Stimulated activated naive CD4-positive, alpha-beta T cell (primary cell): ENCODE measurements at places on chromosomes 3 and 15.

GRCh38 chr3:62562017-62562416 is 188.7 kb upstream of the FEZF2 start:
- no peak for DNase-seq

DNA sequence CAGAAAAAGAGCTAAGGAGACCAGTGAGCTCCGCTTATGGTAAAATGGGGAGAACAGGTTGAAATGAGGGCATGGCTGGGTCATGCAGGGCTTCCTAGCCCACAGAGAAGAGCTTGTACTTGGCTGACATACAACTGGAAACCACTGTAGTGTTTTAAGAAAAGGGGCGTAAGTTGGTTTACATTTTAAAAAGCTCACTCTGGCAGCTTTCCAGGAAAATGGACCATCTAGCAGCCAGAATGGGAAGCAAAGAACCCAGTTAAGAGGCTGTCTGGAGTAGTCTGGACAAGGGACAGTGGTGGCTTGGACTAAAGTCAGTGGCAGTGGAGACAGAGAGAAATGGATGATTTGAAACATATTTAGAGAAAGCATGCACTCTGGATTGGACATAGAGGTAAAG is 1.9 kb downstream of the MORC1 start:
- DNase-seq = no peak

GRCh38 chr3:62142331-62143085 is 230.8 kb downstream of the FEZF2 start:
- no peak for DNase-seq

- peak; percentile 22 for DNase-seq
These were observed 68.6 kb downstream of the ABHD5 start for GRCh38 chr3:43759297-43759782.

DNA sequence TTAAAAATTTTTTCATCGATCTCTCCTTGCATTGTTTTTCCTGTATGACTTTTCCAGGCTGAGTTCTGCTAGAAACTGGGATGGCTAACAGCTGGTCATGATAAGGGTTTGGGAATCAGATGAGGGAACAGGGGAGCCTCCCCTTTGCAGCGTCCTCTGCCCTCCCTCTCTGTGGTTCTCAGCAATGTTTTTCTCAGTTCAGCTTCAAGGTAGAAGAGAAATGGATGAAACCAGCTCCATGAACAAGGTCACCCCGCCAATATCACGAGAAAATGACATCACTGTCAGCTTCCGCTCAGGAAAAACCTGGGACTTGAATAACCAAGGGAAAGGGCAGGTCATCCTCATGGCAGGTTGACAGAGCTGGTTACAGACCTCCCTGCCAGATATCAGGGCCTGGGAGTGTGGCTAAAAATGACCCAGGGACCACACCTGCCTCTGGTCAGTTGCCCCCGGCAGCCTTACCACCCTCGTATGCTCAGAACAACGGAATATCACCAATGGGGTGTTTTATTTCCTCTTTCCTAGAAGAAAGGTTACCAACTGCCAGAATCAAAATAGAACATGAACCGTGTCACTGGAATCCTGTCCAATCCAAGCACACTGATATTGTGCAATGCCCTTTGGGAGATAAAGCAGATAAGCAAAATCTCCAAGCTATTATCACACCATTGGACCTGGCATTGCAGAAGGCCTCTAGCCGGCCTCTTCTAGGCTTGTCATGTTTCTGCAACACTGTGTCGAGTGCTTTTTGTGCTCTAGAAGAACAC is 26.1 kb downstream of the LSM3 start:
- DNase-seq = no peak

DNA sequence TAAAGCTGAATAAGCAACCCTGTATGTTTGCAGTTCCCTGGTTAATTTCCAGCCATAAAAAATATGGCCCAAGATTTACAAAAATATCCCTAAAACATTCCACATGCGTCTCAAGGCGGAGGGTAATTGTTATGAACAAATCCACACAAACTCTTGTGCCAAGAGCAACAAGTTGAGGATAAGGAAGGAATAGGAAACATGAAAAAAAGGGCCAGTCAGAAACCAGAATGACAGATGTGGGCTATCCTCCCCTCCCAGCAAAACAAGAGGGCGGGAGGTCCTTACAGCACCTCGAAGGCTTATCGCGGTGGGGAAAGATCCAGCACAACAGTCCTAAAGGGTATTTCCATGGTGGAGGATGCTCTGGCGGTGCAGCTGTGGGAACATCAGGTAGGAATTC is 155.6 kb upstream of the HES1 start:
- DNase-seq = no peak
